ENCODE measurements at places on chromosomes 7 and 10. TPM values are rescaled to one million over a fixed set of nuclear protein-coding genes. Genes with fewer than 3 reads are reported as not detected.

Gene GCK
- total RNA-seq, result not detected

Gene EBLN1
- total RNA-seq, result not detected

Gene SERPINE1
- 1.2 TPM for total RNA-seq

Gene LBX1
- total RNA-seq, result not detected

Gene OR6B1
- total RNA-seq, result not detected

Gene PHTF2
- 41.5 TPM for total RNA-seq

Gene CALCR
- not detected for total RNA-seq

Gene NUTM2E
- 0.28 TPM for total RNA-seq

Gene FAM25C
- total RNA-seq, result not detected

Gene SSC4D
- total RNA-seq, result 0.23 TPM

Gene OR2A42
- not detected for total RNA-seq

Gene CFAP69
- total RNA-seq, result not detected

Gene SLC18A3
- not detected for total RNA-seq

Gene ASB10
- total RNA-seq, result not detected

Gene DTX2
- 43.8 TPM for total RNA-seq

Gene UCN3
- total RNA-seq, result not detected

Gene ANKRD30A
- total RNA-seq, result not detected

Data from activated CD8-positive, alpha-beta memory T cell treated with anti-CD3 and anti-CD28 coated beads, Interleukin-2, amount 10 ng/mL, durations not matched to agents 7 days and 5 days (primary cell).